Natural killer cell (primary cell): ENCODE measurements at places on chromosomes 1 and 21. TPM values are rescaled to one million over a fixed set of nuclear protein-coding genes. Genes with fewer than 3 reads are reported as not detected.

GRCh38 chr1:183571678-183572268 is 18.5 kb downstream of the NCF2 start:
- H3K27ac ChIP-seq, result no peak overlapping the region
- no peaks in the 10 kb centered on the region for H3K27me3 ChIP-seq
- no peak overlapping the region for H3K4me3 ChIP-seq
- H3K36me3 ChIP-seq, result no peaks in the 10 kb centered on the region
- DNase-seq, result no peak

DNA sequence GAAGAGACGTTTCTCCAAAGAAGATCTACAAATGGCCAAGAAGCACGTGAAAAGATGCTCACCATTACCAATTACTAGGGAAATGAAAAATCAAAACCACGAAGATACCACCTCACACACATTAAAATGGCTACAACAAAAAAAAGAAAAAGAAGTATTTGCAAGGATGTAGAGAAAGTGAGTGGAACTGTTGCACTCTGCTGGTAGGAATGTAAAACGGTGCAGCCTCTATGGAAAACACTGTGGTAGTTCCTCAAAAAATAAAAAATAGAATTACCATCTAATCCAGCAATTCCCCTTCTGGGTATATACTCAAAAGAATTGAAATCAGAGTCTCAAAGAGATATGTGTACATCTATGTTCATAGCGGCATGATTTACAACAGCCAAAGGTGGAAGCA is 115.4 kb upstream of the EDN2 start:
- H3K27me3 ChIP-seq, result no peaks in the 10 kb centered on the region
- H3K36me3 ChIP-seq, result no peaks in the 10 kb centered on the region
- no peak overlapping the region for H3K27ac ChIP-seq
- DNase-seq, result no peak
- H3K4me3 ChIP-seq, result no peak overlapping the region

- H3K27ac ChIP-seq, result no peak overlapping the region
- H3K27me3 ChIP-seq, result no peaks in the 10 kb centered on the region
- no peak overlapping the region for H3K4me3 ChIP-seq
- no peaks in the 10 kb centered on the region for H3K36me3 ChIP-seq
Observed at GRCh38 chr1:188128761-188129160, 1300.0 kb downstream of the PLA2G4A start.

GRCh38 chr1:7094086-7094485 is 308.8 kb downstream of the CAMTA1 start:
- no peaks in the 10 kb centered on the region for H3K36me3 ChIP-seq
- H3K4me1 ChIP-seq, result no peaks in the 10 kb centered on the region
- H3K27ac ChIP-seq, result no peak overlapping the region
- DNase-seq, result no peak
- no peak overlapping the region for H3K4me3 ChIP-seq

DNA sequence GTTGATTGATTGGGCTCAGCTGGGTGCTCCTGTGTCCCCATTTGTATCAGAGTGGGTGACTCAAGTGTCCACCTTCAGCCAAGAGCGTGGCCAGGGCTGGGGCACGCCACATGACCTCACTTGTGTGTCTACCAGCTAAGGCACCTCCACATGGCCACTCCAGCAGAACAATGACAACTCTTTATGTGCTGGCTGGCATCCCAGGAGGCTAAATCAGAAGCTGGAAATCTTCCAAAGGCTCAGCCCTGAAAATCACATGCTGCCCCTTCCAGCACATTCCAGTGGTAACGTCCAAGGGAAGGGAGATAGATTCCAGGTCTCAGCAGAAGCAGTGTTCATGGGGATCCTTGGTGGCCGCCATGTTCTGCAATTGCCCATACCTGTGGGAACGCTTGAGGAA is 585.5 kb downstream of the AJAP1 start:
- H3K4me1 ChIP-seq, result no peaks in the 10 kb centered on the region
- H3K36me3 ChIP-seq, result no peaks in the 10 kb centered on the region

- no peaks in the 10 kb centered on the region for H3K27me3 ChIP-seq
- H3K27ac ChIP-seq, result no peak overlapping the region
- H3K4me3 ChIP-seq, result no peak overlapping the region
- DNase-seq, result no peak
- peaks cover 2% of the 10 kb centered on the region for H3K36me3 ChIP-seq
Observed at GRCh38 chr1:51504806-51505525, 14.1 kb downstream of the EPS15 start.

Gene ERICH3
- total RNA-seq, result 0.68 TPM

DNA sequence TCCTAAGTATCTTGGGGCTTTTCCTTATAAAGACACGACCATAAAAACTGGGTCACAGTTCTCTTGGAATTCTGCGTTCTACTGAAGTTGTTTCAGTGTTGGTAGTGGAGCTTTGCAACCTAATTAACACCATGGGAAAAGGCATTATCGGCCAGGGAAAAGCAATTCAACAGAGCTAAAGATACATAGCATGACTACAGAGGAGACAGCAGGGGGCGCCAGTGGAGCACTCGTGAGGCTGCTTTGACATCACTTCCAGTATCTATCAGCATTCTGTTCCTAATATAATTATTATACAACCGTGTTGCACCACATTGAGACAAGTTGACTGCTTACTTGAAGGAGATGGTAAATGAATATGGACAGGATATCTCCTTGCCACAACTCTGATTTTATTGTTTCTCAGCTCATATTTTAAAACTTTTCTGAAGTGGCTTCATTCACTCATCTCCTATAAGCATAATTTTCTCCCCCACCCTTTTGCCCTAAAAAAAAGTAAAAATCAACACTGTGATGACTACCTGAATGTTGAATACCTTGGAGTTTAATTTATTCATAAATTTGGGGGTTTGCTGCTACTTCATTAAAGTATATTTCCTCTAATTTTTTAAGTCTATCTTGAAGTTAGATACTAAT is 39.4 kb downstream of the ZP4 start:
- no peaks in the 10 kb centered on the region for H3K36me3 ChIP-seq
- no peak overlapping the region for H3K27ac ChIP-seq
- no peaks in the 10 kb centered on the region for H3K27me3 ChIP-seq
- peak; percentile 1 for DNase-seq
- H3K4me3 ChIP-seq, result no peak overlapping the region

DNA sequence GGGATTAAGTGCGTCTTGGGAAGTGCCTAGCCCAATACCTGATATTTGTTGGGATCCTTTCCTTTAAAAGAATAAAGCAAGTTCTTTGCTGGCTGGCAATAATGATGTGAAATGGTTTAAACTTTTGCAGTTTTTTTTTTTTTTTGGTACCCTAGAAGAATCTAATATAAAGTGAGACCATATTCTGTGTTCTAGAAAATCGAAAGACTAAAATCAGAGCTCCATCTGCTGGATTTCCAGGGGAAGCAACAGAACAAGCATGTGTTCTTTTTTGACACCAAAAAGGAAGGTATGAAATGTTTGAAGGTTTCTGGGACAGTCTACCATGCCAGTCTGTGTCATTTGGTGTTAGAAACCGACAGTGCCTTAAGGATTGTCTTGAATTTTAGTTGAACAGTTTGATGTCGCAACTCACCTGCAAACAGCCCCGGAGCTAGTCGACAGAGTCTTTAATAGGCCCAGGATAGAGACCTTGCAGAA is 6.4 kb downstream of the UTP11 start:
- no peak for DNase-seq
- H3K36me3 ChIP-seq, result peaks cover 69% of the 10 kb centered on the region
- peaks cover 5% of the 10 kb centered on the region for H3K4me1 ChIP-seq
- H3K27ac ChIP-seq, result no peak overlapping the region
- H3K27me3 ChIP-seq, result no peaks in the 10 kb centered on the region
- H3K4me3 ChIP-seq, result no peak overlapping the region

- DNase-seq, result no peak
- no peak overlapping the region for H3K27ac ChIP-seq
- H3K4me3 ChIP-seq, result no peak overlapping the region
- H3K27me3 ChIP-seq, result no peaks in the 10 kb centered on the region
Observed at GRCh38 chr1:47405697-47406096, 10.4 kb upstream of the FOXE3 start.

Gene IER5
- 118 TPM for total RNA-seq

DNA sequence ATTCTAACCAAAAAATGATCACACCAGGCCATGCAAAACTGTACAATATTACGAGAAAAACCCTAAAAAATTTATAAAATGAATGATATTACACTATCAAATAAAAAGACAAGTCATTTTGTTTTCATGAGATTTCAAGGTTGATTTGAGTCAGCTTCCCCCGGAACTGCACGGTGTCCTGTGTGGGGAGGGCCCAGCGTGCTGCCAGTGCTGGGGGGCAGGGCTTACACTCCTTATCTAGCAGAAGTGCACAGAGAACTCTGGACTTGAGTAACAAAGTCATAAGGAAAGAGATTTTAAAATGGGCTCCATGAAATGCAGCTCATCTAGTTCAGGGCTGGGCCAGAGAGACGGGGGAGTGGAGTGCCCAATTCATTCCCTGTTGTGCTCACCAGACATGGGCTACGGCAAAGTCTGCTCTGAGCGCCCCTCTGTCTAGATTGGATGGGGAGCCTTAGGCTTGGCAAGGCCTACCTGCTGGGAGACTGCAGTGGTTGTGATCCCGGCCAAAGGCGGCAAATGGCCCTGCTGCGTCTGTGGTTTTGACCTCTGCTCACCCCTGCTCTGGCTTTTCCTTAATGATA is 50.1 kb downstream of the COQ8A start:
- H3K27me3 ChIP-seq, result no peaks in the 10 kb centered on the region
- no peak overlapping the region for H3K4me3 ChIP-seq
- peaks cover 9% of the 10 kb centered on the region for H3K36me3 ChIP-seq

- H3K4me1 ChIP-seq, result peaks cover 21% of the 10 kb centered on the region
- H3K4me3 ChIP-seq, result peak overlapping the region; percentile 73
- H3K36me3 ChIP-seq, result peaks cover 8% of the 10 kb centered on the region
- H3K27me3 ChIP-seq, result no peaks in the 10 kb centered on the region
Observed at GRCh38 chr1:33036051-33036525, 595 bp downstream of the AK2 start.

DNA sequence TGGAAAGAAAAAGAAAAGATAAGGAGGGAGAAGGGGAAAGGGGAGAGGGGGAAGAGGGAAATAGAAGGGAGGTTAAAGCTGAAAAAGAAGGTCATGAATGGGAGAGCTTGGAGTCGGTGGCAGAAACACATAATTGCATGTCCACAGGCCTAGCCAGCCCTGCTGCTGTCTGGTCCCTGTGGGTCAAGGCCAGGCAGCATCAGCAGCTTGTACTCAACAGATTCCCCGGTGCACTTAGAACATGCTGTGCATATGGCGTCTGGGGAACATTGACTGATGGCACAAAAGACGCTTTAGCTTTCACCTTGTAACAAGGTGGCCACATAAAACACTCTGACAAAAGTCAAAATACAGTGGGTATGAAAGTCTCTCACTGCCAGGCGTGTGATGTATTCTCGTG is 25.9 kb downstream of the COG2 start:
- no peaks in the 10 kb centered on the region for H3K4me1 ChIP-seq
- no peak overlapping the region for H3K27ac ChIP-seq
- no peak for DNase-seq
- no peaks in the 10 kb centered on the region for H3K27me3 ChIP-seq
- no peak overlapping the region for H3K4me3 ChIP-seq
- H3K36me3 ChIP-seq, result peaks cover 90% of the 10 kb centered on the region

DNA sequence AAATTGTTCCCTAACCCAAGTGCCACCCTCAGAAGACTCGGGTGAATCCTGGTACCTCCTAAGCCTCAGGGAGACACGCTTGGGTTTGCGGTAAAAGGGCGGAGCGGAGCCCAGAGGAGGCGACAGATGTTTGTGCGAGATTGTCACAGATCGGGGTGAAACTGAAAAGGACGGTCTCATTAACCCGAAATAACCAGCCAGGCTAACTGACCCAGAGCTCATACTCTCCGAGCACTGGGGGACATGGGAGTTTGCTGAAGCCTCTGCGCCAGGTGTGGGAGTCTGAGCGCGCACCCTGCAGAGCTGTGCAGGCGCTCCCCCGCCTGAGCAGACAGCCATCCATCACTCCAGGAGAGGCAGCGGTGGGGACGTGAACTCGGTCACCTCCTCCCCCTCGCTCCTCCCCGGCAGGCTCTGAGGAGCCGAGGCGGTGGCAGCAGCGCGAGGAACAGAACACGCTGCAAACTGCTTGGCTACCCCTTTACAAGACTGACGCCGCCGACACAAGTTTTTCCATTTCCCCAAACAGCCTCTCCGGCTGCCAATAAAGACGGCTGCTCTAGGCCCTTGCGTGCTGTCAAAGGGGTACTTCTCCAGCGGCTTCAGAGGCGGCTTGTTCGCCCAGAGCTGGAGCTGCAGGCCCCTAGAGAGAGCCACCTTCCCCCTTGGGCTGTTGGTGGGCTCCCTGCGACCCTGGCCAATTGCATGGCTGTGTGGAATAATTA is 43.5 kb downstream of the RRAGC start:
- peaks cover 12% of the 10 kb centered on the region for H3K4me1 ChIP-seq
- no peak overlapping the region for H3K4me3 ChIP-seq
- no peaks in the 10 kb centered on the region for H3K36me3 ChIP-seq
- H3K27me3 ChIP-seq, result peaks cover 30% of the 10 kb centered on the region
- H3K27ac ChIP-seq, result no peak overlapping the region

Gene RAP1A
- 83.7 TPM for total RNA-seq

Gene NTMT2
- total RNA-seq, result not detected

GRCh38 chr1:101592845-101593244 is 356.0 kb downstream of the S1PR1 start:
- DNase-seq, result no peak
- no peaks in the 10 kb centered on the region for H3K27me3 ChIP-seq
- H3K4me3 ChIP-seq, result no peak overlapping the region
- H3K36me3 ChIP-seq, result no peaks in the 10 kb centered on the region

Gene TFF3
- not detected for total RNA-seq

- no peak overlapping the region for H3K27ac ChIP-seq
- no peaks in the 10 kb centered on the region for H3K36me3 ChIP-seq
- DNase-seq, result no peak
Observed at GRCh38 chr1:162232034-162232711, 144.5 kb downstream of the SPATA46 start.

- H3K36me3 ChIP-seq, result peaks cover 64% of the 10 kb centered on the region
- no peaks in the 10 kb centered on the region for H3K4me1 ChIP-seq
- DNase-seq, result peak; percentile 37
- no peak overlapping the region for H3K27ac ChIP-seq
- H3K27me3 ChIP-seq, result no peaks in the 10 kb centered on the region
Observed at GRCh38 chr1:21703318-21703963, 34.3 kb upstream of the RAP1GAP start.

GRCh38 chr1:236114076-236114747 is 28.1 kb upstream of the GPR137B start:
- H3K4me1 ChIP-seq, result no peaks in the 10 kb centered on the region
- no peaks in the 10 kb centered on the region for H3K27me3 ChIP-seq
- H3K36me3 ChIP-seq, result no peaks in the 10 kb centered on the region
- no peak overlapping the region for H3K4me3 ChIP-seq

DNA sequence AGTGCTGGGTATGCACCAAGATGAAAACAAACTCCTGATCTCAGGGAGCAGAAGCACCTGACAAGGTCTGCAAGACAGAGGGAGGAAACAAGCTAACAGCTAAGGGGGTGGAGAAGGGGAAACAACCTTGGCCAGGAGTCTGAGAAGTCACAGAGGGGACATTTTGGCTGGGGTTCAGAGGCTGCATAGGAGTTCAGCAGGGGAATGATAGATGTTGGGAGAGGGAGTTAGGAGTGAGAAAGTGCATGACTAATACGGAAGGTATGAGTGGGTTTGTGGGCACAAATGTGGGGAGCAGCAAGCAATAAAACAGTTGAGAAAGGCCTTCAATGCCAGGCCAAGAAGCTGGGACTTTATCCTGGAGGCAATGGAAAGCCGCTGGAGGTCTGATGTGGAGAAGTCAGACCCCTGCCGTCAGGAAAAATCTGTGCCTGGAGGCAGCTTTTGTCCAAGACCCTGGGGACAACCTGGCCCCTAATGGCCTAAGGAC is 16.4 kb downstream of the EPHA2 start:
- H3K27ac ChIP-seq, result no peak overlapping the region
- peaks cover 3% of the 10 kb centered on the region for H3K4me1 ChIP-seq
- H3K4me3 ChIP-seq, result no peak overlapping the region
- no peaks in the 10 kb centered on the region for H3K27me3 ChIP-seq
- H3K36me3 ChIP-seq, result no peaks in the 10 kb centered on the region

GRCh38 chr1:25187077-25187476 is 45.2 kb downstream of the SYF2 start:
- no peak overlapping the region for H3K27ac ChIP-seq
- H3K27me3 ChIP-seq, result no peaks in the 10 kb centered on the region
- H3K4me3 ChIP-seq, result no peak overlapping the region
- DNase-seq, result no peak
- H3K36me3 ChIP-seq, result no peaks in the 10 kb centered on the region

Gene RAP1GAP
- 0.47 TPM for total RNA-seq
